ENCODE measurements at places on chromosomes 13 and 19. TPM values are rescaled to one million over a fixed set of nuclear protein-coding genes. Genes with fewer than 3 reads are reported as not detected.

The ZNF541 gene
- total RNA-seq: 0.27 TPM

The ATP4A gene
- not detected for total RNA-seq

The KIRREL2 gene
- total RNA-seq: 0.25 TPM

The PGLYRP1 gene
- total RNA-seq: not detected

The MISP3 gene
- 0.72 TPM for total RNA-seq

The ZNF180 gene
- total RNA-seq: 34.6 TPM

The FAM83E gene
- total RNA-seq: 0.18 TPM

The SETDB2 gene
- 6.1 TPM for total RNA-seq

The SCN1B gene
- 12.1 TPM for total RNA-seq

The PLVAP gene
- total RNA-seq: 0.09 TPM

The CGB5 gene
- total RNA-seq: not detected

The COG3 gene
- total RNA-seq: 31.0 TPM

The TMED1 gene
- 44.3 TPM for total RNA-seq

The IFNL1 gene
- total RNA-seq: not detected

The NFIX gene
- 160 TPM for total RNA-seq

The TMEM238 gene
- not detected for total RNA-seq

The GGACT gene
- 9.1 TPM for total RNA-seq

The CHST8 gene
- not detected for total RNA-seq

The ZNF14 gene
- total RNA-seq: 4.6 TPM

The DACH1 gene
- 0.09 TPM for total RNA-seq

The FCGBP gene
- total RNA-seq: 0.33 TPM

The PODNL1 gene
- 1.6 TPM for total RNA-seq

The LGALS4 gene
- not detected for total RNA-seq

The LRG1 gene
- not detected for total RNA-seq

The KLK14 gene
- total RNA-seq: not detected

The PRTN3 gene
- not detected for total RNA-seq

The SLC10A2 gene
- total RNA-seq: not detected

The YJEFN3 gene
- total RNA-seq: 0.45 TPM

The CYP4F8 gene
- not detected for total RNA-seq

The B9D2 gene
- 0.25 TPM for total RNA-seq

The SHD gene
- not detected for total RNA-seq

The APOC4 gene
- total RNA-seq: not detected

The CBY2 gene
- not detected for total RNA-seq

The MYBPC2 gene
- not detected for total RNA-seq
